ENCODE measurements at places on chromosomes 4 and X. TPM values are rescaled to one million over a fixed set of nuclear protein-coding genes. Genes with fewer than 3 reads are reported as not detected.

The ABHD18 gene
- total RNA-seq: 18.5 TPM

The ARHGAP36 gene
- 0.93 TPM for total RNA-seq

DNA sequence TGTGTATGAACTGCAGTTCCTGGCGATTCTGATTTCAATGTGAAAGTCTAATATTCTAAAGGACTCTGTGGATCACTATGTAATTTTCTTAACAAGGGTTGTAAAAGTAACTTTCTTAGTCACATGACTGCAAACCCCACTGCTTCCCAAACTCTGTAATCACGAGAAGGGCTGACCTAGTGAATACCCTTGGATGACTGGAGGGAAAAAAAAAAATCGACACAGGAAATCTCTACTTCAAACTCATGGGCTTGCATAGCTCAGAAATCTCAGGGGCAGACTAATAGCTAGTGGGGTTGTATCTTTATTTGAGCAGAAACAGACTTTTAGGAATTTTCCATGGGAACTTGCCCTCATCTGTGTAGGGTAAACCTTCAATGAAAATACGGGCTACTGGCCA, 4.8 kb upstream of the MXRA5 start:
- no peaks in the 10 kb centered on the region for H3K27me3 ChIP-seq
- no peak overlapping the region for H3K4me3 ChIP-seq

DNA sequence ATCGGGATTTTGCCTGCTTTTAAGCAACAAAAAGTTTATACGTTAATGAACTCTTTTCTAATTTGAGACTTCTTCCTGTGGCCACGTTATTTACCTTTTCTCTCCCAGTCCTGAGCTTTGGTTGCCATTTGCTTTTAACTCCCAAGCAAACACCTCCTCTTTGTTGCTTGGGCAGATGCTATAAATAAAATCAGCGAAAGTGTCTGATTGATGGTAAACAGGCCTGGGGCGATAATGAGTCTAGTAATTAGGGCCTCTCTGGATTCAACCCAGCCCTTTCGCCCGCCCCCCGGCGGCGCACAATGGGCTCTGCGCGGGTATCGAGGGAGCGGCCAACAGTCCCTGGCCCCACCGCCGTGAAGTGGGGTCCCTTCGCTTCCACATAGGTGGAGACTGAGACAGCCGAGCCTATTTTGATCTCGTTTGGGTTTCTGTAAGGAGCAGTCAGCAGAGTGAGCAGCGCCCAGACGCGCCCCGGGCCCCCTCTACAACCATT, 790 bp downstream of the CLGN start:
- DNase-seq: no peak
- no peaks in the 10 kb centered on the region for H3K4me1 ChIP-seq
- peaks cover 15% of the 10 kb centered on the region for H3K27me3 ChIP-seq
- peak overlapping the region; percentile 90 for H3K4me3 ChIP-seq
- peak overlapping the region; percentile 52 for H3K27ac ChIP-seq
- no peaks in the 10 kb centered on the region for H3K36me3 ChIP-seq
